Left colon (tissue), 2 donors: ENCODE measurements at places on chromosomes 1 and 21. TPM values are rescaled to one million over a fixed set of nuclear protein-coding genes. Genes with fewer than 3 reads are reported as not detected.

- peak; percentile 1 for DNase-seq
These were observed 24.3 kb downstream of the COL6A2 start for GRCh38 chr21:46122237-46122671.

Gene CD160
- 0.92 TPM for total RNA-seq

- DNase-seq, result no peak
These were observed 138.4 kb downstream of the NEK7 start for GRCh38 chr1:198295225-198295624.

GRCh38 chr1:84991097-84991920 is 5.6 kb downstream of the MCOLN2 start:
- DNase-seq, result no peak

DNA sequence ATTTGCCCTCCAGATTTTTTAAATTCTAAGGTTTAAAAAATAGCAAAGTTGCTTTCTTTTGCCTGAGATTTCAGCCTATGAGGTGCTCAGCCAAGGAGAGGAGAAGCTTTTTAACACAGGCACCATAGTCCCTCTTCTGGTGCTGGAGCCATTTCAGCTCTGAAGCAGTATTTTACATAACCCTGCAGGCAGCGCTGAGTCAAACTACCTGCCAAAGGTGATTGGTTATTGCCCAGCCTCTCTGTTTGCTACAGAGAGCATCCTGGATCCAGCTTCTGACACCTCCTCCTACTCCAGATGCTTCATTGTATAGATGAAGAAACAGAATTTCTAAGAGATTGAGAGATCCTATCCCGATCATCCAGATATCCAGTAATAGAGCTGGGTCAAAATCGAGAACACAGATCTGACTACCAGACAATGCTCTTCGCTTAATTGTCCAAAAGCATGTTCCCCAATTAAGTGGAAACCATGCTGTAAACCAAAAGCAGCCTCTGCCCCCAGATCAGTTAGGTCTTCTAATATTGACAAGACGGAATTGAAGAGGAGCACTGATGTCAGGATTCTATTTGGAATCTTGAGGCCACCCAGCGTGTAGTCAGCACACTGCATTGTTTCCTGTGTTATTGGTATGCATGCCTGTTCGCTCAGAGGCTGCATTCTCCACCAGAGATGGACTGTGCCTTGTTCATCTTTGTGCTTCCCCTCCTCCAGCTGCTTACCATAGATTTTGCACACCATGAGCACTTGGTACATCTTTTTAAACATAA is 22.1 kb downstream of the RGS8 start:
- DNase-seq, result no peak

GRCh38 chr1:51512120-51512519 is 6.9 kb downstream of the EPS15 start:
- no peak for DNase-seq

Gene CHD1L
- 34.9 TPM for total RNA-seq

Gene BECN2
- total RNA-seq, result not detected

Gene PDZK1IP1
- total RNA-seq, result 32.4 TPM

DNA sequence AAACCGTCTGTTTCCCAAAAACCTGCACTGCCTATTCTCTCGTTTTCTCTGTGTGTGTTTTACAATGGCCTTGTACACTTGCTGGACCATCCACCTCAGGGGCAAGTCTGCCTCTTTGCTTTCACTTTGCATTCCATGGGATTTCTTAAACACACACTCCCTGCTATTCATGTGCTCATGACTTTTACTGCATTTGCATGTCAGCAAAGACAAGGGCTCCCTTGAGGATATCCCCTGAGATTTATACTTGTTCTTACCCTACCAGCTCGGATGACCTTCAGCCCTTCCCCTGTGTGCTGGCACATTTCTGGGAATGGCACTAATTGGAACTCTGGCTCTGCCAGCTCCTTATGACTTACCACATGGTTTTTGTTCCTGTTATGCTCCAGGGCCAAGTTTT is 386.9 kb downstream of the AMY1C start:
- DNase-seq, result no peak

DNA sequence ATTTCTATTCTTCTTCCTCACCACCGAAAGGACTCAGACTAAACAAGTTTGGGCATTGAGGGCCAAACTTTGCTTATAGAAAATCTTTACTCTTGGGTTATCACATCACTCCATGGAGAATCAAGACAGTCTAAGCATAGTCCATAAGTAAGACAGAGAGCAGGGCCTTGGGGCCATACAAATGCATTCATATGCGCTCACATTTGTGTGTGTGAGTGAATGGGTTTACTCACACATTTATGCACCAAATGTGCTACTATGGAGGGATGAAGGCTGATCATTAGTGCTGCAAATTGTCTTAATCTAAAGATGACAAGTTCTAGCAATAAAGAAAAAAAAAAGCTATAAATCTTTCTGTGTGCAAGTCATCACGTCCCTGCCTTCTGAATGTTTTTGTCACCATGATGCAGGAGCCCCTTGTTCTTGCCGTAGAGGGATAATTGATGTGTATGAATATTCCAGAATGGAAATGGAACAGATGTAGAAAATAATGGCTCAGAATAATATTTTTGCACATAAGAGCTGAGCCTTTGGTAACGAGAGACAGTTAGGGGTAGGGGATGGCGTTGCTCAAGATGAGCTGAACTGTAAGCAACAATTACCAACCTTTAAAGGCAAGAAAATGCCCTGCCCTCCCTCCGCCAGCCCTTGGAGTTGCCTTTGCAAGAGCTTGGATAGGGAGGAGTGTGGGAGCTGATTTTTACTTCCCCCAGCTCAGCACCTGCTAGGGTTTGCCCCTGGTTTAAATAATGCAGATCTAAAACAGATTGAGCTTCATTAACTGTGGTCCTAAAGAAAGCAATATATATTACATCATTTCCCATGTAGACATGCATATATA is 52.3 kb upstream of the IKBKE start:
- no peak for DNase-seq

DNA sequence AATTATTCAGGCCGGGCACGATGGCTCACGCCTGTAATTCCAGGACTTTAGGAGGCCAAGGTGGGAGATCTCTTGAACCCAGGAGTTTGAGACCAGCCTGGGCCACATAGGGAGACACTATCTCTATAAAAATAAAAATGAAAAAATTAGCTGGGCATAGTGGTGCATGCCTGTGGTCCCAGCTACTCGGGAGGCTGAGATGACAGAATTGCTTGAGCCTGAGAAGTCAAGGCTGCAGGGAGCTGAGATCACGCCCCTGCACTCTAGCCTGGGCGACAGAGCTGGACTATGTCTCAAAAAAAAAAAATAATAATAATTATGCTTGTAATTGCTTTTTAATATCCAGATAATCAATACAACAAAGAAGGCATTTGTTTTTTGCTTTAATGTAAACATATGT is 91.3 kb downstream of the RIPK4 start:
- no peak for DNase-seq

Gene OR2L13
- not detected for total RNA-seq

Gene STUM
- total RNA-seq, result 3.9 TPM

DNA sequence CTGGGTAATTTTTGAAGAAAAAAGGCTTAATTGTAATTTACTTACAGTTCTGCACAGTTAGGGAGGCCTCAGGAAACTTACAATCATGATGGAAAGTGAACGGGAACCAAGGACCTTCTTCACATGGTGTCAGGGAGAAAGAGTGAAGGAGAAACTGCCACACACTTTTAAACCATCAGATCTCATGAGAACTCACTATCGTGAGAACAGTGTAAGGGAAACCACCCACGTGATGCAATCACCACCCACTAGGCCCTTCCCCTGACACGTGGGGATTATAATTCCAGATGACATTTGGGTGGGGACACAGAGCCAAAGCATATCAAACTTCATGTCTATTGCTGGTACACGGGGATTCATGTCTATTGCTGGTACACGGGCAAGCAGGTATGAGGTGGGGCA is 5.3 kb upstream of the SFT2D2 start:
- DNase-seq, result no peak

- no peak for DNase-seq
These were observed 4.5 kb upstream of the NFASC start for GRCh38 chr1:204866051-204866596.

Gene AKT3
- total RNA-seq, result 9.7 TPM

DNA sequence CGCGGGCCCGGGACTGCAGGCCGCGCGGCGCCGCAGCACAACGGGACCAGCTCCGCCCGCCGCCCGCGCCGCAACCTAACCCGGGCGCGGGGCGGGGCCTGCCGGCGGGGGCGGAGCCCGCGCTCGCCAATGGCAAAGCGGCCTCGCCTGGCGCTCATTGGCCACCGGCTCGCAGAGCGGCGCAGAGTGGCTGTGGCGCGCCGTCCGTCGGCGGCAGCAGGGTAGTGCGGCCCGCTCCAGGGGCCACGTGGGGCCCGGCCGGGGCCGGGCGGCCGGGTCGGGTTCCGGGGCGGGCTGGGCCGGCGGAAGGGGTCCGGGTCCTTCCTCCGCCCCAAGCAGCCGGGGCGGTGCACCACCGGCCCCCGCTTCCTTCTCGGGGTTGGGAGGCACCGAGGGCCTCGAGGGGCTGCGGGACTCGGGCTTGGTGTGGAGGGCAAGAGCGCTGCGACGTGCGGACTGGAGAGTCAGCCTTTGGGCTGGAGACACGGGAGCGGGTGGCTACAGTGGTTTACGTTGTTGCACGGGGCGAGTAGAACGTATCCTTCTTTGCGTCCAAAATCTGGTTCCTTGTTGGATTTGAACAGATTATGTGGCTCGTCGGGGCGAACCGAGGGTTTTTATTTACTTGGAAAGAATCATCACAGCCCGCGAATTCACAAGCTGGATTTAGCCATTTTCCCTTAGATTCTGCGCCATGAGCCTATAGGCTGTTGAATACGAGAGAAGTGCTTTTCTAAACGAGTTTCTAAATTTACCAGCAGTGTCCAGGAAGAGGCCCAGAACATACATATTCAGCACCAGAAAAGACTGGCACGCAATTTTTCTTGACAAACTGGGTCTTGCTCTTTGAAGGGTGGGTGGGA is at the start of gene SRM:
Gene SRM (minus strand): TSS at position 51 of the 863 bp plus-strand sequence. CDS start 75 bp downstream, outside the sequence.
- peak; percentile 91 for DNase-seq

DNA sequence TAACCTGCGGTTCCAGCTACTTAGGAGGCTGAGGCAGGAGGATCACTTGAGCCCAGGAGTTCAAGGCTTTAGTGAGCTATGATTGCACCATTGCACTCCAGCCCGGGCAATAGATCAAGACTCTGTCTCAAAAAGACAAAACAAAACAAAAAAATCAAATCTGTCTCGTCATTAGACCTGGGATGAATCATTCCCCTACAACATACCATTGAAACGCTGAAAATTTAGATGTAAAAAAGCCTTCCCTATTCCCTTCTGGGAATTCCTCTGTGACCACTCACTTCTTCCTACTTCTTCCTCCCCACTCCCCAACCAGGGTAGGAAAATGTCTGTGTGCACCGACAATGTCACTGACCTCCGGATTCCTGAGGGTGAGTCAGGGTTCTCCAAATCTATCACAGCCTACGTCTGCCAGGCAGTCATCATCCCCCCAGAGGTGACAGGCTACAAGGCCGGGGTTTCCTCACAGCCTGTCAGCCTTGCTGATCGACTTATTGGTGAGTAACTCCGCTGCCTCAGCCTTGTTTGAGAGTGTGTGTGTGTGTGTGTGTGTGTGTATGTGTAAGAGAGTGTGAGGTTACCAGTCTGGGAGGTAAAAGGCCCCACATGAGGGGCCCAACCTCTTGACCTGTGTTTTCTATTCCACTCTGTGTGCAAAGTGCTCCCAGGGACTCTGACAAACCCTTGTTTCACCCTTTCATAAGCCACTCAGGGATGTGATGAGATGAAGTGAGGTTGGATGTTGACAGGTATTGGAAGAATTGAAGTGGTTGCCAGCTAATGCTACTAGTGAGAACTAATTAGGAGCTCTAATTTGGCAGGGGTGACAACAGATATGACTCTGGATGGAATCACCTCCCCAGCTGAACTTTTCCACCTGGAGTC is 16.3 kb upstream of the SARS1 start:
- DNase-seq, result no peak

DNA sequence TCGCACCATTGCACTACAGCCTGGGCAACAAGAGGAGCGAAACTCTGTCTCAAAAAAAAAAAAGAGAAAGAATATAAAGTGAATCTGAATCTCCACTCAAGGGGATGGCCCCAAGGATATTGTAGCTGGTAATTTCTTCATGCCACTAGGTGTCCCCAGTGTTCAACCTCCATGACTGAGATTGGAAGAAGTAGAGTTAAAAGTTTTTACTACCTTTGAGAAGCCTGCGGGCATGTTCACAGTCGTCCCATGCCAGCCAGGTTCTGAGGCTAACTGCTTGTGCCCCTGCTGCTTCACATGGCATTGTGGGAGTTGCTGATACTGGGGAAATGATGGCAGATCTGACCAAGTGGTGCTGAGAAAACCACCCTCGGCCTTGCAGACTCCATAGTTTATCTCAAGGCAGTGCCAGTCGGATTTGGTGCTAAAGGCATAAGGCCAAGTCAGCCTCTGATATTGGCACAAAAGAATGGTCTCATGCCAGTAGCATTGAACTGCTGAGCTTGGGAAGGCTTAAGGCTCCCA is 10.8 kb upstream of the SHISA4 start:
- DNase-seq, result peak; percentile 26
